ENCODE measurements at places on chromosomes 2 and 18.

DNA sequence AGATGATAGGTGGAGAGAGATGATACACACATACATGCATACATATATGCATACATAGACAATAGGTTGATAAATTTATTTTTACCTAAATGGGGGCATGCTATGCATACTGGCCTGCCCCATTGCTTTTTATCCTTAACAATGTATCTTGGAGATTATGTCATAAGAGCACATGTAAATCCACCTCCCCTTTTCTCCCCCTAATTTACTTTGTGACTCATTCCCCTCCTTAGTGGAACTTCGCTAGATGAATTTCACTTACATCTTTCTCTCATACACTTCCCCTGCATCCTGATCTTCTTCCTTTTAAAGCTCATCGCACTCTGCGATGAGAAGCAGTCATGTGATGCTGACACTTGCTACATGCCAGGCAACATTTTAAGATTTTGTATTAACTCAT lies 223.6 kb downstream of the C1D start:
- no peak for DNase-seq

GRCh38 chr2:234071664-234072063 lies 21.2 kb downstream of the SPP2 start:
- DNase-seq = peak; percentile 5

GRCh38 chr2:49687918-49688317 lies 533.6 kb upstream of the FSHR start:
- DNase-seq = no peak

- DNase-seq = no peak
These were observed 211.6 kb upstream of the MMADHC start for GRCh38 chr2:149799013-149799705.

- no peak for DNase-seq
These were observed 9.8 kb upstream of the ZCCHC2 start for GRCh38 chr18:62512996-62513395.

- DNase-seq = no peak
These were observed 54.3 kb upstream of the COL3A1 start for GRCh38 chr2:188919824-188920223.

DNA sequence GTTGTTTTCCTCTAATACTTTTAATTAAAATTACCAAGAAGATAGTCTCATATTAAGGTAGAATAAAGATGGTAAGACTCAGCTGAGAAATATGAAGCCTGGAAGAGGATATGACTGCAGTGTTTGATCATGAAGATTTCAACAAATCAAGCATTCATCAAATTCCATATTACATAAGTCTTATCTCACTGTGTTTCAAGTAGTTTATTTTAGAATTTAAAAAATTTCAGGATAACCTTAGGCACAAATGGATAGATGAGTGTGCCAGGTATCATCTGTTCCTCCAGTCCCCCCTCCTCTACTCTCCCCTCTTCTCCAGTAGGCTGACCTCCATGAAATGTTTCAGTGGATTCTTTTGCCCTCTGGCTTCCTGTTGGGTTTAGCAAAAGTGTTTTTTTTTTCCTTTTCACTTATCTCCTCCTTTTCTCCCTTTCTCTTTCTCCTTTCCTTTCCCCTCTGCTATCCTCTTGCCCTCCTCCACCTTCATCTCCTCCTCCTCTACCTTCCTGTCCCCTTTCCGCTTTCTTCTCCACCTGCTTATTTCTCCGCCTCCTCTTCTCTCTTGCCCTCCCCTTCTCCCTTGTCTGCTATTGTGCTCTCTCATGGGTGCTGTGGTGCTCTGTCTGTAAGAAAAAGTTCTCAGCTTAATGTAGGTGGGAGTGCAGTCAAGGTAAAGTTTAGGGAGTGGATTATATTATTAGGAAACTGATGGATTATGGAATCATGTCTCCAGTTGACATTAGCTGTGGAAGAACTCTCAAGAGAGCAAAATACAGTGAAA lies 72.8 kb downstream of the ABI2 start:
- no peak for DNase-seq

DNA sequence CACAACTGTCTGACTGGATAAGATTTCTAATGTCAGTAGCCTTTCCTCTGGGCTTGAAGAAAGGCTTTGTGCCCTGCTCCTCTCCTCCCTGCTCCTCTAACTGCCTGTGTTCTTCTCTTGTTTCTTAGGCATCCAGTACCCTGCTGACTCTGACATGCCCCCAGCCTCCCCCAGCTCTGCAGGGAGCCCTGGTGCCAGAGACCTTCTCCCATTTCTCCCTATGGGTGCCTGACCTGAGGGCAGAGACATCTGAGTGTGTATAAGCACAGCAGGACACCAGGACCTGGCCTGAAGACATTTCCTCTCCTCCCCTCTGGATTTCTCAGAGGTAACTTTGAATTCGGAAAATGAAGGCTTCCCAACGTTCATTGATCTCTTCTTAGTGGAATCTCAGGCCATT lies 23.6 kb downstream of the RNF144A start:
- no peak for DNase-seq

DNA sequence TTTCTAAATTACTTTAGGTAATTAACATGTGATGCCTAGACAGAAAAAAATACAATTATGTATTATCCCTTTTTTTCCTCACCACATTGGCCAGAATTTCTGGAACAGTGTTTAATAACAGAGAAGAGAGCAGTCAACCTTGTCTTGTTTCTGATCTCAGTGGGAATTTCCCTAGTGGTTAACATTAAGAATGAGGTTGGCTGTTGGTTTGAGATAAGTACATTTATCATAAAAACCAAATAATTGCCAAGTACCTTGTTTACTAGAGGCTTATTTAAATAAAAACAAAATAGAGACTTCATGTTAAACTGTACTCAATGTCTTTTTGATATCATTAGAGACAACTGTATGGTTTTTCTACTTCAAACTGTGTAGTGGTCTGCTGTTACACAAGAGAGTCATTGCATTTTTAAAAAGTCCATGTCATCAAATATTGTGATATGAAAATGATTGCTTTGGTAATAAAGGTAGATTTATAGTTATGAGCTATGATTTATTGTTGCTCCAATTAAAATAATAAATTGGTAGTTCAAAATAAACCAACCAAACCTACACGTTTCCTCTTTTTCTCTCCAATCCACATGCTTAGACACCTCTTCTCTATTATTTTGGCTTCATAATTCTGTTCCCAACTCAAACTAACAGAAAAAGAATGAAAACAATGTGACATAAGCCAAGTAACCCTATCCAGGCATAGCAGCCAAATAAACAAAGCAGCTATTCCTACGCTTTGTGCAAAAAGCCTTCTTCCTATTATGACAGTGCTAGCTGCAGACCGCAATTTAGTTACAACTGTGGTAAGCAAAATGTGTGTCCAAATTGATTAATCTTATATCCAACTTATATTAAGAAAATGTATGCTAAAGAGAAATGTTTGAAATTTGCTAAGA lies 20.9 kb upstream of the TANK start:
- peak; percentile 57 for DNase-seq

All from CD14-positive monocyte (primary cell).